Activated naive CD4-positive, alpha-beta T cell treated with anti-CD3 and anti-CD28 coated beads, Interleukin-2, amount 50 U/mL, for 16 hours (primary cell): ENCODE measurements at places on chromosomes 1 and 21.

DNA sequence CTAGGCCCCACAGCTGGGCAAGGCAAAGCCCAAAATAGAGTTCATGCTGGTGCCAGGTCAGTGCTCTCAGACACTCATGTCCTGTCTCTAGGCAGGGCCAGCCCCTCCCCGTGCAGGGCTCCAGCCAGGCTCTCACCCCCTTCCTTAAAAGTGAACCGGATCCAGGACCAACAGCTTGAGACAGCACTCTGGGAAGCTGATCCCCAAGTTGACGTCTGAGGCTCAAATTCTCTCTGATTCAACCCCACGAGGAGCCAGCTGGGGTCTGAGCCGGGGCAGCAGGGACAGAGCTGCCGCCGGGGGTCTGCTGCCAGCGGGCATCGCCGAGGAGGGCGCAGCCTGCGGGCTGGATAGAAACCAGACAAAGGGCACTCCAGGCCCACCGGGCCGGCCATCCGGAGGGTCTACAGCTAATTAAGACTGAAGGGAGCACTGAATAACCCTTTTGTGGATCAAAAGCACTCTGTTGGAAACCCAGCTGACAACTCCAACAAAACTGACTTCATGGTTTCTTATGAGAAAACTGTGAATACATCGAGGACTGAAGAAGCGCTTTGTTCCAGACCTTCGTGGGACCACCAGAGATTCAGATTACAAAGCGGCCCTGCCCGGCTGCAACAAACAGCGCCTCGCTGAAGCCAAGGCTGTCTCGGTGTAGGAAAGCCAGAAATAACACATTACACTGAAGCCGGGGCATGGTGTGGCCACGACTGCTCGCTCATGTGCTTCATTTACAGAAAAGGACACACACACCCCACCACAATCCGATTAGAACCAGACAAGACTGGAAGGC is 95.8 kb downstream of the PSMG1 start:
- no peak for DNase-seq

- DNase-seq: peak; percentile 7
Observed at GRCh38 chr21:46124083-46124925, 26.4 kb downstream of the COL6A2 start.

- no peak for DNase-seq
Observed at GRCh38 chr1:11848373-11848700, 754 bp upstream of the NPPA start.

GRCh38 chr1:173137107-173137706 is 69.9 kb downstream of the TNFSF4 start:
- DNase-seq: no peak

DNA sequence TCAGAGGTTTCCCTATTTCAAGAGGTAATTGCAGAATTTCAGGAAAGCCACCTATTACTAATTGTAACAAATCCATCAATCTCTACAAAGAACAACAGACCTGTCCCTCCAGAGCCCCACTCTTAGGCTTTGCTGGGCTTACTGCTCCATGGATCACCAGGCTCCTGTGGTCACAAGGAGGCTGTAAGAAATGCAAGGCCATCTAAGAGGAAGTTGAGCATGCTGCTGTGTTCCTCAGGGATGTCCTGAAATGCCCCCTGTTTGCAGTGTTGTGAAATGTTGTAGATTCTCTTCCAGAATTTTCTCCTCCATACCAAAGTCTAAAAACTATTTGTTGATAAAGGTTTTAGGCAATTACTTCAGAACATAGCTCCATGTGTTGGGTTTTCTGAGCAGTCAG is 24.4 kb upstream of the DUSP23 start:
- no peak for DNase-seq
